GM23338 (cell line): ENCODE measurements at places on chromosomes 5 and 9.

DNA sequence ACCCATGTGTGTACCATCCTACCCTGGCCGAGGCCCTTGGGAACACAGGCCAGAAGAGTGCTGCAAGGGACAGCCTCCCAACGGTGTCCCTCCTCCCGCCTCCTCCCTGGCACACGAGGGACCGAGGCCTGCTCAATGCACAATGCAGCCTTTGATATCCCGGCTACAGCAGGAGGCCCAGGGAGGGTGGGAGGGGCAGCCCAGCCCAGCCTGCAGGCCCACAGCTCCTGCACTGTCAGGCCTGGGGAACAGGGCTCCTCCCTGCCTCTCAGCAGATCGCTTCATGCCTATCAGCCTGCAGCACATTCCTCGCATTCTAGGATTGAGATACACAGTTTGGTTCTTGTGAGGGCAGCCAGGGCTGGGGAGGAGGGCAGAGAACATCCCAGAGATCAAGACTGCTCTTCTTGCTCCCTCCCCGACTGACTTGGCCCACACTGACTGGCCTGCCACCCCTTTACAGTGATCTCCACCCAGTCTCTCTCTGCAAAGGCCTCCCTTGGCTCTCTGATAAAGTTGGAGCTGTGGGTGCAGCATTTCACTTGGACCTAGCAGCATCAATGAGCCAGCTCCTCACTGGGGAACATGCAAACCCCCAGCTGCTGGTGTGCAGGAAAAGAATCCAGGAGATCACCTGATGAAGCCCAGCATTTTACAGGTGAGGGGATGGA lies at the start of gene SH3TC2:
TSS of gene SH3TC2 (minus strand) at position 46 of the 671 bp plus-strand sequence. CDS start at position 6, 40 bp downstream.
- no peaks in the 10 kb centered on the region for H3K36me3 ChIP-seq
- DNase-seq, result peak; percentile 84
- peaks cover 7% of the 10 kb centered on the region; the same call in 1 of the 2 replicates for H3K4me1 ChIP-seq
- H3K4me3 ChIP-seq, result no peak within 1 kb of the TSS
- H3K27ac ChIP-seq, result no peak within 1 kb of the TSS

- H3K27ac ChIP-seq, result no peak overlapping the region
- peaks cover 10% of the 10 kb centered on the region; the same call in 1 of the 2 replicates for H3K36me3 ChIP-seq
- no peak for DNase-seq
- peak overlapping the region; percentile 27 for H3K4me3 ChIP-seq
Measured at GRCh38 chr5:160119905-160120266, 636 bp upstream of the PWWP2A start.

DNA sequence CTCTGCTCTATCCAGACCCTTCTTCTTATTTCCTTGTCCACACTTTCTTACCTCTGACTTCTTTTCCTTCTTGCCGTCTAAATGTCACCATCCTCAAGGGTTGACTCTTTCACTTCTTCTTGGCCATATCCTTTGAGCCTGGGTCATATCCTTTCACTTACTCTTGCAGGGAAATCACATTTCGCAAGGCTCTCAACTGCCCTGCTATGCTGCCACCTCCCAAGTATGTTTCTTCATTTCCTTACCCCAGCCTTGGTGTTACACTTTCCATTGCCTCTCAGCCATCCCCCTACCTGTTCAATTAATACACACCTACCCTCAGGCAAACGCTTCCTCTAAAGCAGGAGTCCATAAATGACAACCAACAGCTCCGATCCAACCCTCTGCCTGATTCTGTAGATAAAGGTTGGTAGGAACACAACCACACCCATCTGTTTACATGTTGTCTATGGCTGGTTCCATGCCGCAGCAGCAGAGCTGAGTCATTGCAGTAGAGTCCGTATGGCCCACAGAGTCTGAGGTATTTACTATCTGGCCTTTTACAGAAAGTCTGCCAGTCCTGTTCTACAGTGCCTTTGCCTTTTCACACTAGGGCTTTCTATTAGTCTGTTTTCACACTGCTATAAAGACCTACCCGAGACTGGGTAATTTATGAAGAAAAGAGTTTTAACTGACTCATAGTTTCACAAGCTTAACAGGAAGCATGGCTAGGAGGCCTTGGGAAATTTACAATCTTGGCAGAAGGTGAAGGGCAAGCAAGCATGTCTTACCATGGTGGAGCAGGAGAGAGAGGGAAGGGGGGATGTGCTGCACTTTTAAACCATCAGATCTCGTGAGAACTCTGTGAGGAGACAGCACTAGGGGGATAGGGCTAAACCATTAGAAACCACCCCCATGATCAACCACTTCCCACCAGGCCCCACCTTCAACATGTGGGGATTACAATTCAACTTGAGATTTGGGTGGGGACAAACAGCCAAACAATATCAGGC lies 97.9 kb downstream of the SV2C start:
- no peaks in the 10 kb centered on the region for H3K36me3 ChIP-seq
- no peak for DNase-seq
- H3K4me3 ChIP-seq, result no peak overlapping the region
- H3K27ac ChIP-seq, result no peak overlapping the region

DNA sequence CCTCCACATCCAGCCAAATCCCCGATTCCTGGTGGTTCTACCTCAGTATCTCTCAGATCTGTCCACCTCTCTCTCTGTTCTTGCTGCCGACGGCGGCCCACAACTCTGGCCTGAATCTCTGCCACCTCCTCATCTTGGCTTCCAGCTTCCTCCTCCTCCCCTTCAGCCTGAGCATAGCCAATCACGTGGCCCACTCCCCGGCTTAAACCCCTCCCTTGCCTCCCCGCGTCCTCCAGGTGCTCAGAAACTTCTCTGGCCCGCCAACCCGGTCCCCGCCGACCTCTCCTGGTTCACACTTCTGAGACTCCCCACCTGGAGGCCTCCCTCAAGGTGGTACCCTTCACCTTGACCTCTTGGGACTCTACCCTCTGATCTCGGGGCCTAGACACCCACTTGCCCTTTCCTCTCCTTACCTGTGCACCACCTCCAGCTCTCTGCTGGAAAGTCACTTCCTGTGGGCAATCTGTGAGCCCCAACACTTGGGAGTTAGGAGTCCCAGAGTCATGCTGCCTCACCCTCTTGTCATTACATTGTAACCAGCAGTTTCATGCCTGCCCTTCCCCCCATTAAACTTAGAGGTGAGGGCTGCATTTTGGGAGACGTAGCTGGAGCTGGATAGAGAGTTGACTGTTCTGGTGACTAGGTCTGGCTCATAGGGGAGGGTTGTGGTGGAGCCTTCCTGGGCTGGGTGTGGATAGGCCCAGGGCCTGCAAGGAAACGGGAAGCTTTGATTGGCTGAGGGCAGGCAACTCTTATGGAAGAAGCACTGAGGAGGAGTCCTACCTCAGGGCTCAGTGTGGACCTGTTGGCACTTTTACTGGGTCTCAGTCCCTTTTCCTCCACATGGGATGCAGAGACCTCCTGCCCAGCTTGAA lies 4.5 kb upstream of the SET start:
- no peaks in the 10 kb centered on the region; the same call in 1 of the 2 replicates for H3K36me3 ChIP-seq
- peak; percentile 91 for DNase-seq
- peaks cover 39% of the 10 kb centered on the region for H3K4me1 ChIP-seq
- no peaks in the 10 kb centered on the region for H3K27me3 ChIP-seq

- DNase-seq, result no peak
- no peaks in the 10 kb centered on the region for H3K27me3 ChIP-seq
- H3K4me1 ChIP-seq, result peaks cover 6% of the 10 kb centered on the region
- H3K27ac ChIP-seq, result no peak overlapping the region
- no peak overlapping the region for H3K4me3 ChIP-seq
- H3K36me3 ChIP-seq, result no peaks in the 10 kb centered on the region
Measured at GRCh38 chr5:179919487-179920060, 11.9 kb upstream of the TBC1D9B start.

GRCh38 chr5:68652534-68652965 lies 437.0 kb downstream of the PIK3R1 start:
- H3K4me3 ChIP-seq, result no peak overlapping the region
- H3K4me1 ChIP-seq, result no peaks in the 10 kb centered on the region

DNA sequence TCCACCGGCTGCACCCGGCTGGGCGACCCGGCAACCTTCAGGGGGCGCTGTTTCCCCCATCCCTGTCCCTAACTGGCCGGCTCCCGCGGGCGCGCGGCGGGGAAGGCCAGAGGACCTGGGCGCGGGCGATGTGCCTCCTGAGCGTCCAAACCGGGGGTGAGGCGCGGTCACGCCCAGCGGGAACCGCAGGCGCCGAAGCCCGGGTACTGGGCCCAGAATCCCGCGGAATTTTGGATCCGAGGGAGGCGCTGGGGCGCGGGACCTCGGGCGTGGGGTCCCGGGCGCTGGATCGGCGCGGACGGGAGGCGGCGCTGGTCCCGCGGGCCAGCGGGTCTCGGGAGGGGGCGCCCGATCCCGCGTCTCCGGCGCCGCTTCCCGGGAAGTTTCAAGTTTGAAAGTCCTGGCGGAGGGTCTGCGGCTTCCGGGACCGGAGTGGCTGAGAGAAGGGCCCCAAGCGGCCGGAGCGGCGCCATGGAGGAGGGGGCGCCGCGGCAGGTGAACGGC lies at the start of gene PKN3:
TSS of gene PKN3 (plus strand) at position 59 of the 504 bp plus-strand sequence. CDS start at position 472, 413 bp downstream.
- H3K36me3 ChIP-seq, result no peaks in the 10 kb centered on the region
- H3K4me3 ChIP-seq, result peak within 1 kb of the TSS; percentile 83
- H3K27me3 ChIP-seq, result no peaks in the 10 kb centered on the region; the same call in 1 of the 2 replicates
- H3K27ac ChIP-seq, result 0 out of 2 replicates have a peak within 1 kb of the TSS, but pooled peaks have one; percentile 39
- peak; percentile 96 for DNase-seq

- no peaks in the 10 kb centered on the region for H3K4me1 ChIP-seq
- no peak overlapping the region for H3K4me3 ChIP-seq
- no peak overlapping the region for H3K27ac ChIP-seq
- peaks cover 44% of the 10 kb centered on the region; the same call in 1 of the 2 replicates for H3K36me3 ChIP-seq
Measured at GRCh38 chr9:131153595-131153994, 28.2 kb downstream of the NUP214 start.

DNA sequence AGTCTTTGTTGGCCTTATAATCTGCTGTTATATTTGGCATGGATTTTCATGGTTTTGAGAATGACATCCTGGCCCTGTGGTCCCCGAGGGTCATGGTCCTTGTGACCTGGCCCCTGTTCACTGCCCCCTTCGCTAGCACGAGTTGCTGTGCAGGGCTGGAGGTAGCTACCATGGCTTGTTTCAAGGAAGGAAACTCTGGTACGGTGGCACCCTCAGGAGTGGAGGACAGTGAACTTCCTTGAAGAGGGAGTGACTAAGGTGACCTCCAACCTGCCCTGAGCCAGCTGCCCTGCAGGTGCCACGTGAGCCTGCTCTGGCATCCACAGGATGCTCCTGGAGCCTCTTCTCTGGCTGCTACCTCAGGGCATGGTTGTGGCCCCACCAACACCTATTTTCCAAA lies 62.1 kb downstream of the MTAP start:
- DNase-seq, result no peak
- H3K36me3 ChIP-seq, result peaks cover 56% of the 10 kb centered on the region
- H3K4me3 ChIP-seq, result no peak overlapping the region

DNA sequence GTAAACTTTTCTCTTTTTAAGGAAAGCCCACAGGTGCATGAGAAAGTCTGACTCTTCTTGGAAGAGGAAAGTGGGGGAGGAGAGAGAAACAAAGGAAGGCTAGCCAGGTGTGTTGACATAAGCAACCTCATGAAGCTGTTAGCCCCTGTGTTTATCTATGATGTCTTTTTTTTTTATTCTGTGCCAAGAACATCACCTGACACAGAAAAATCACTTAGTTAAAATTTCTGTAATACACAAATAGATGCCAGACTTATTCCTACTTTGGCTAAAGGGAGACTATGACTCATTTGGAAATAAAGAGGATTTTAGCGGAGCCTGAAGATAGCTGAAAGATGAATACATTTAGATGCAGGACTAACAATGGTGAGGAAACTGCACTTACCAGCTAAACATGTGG lies 58.3 kb downstream of the BAAT start:
- H3K4me1 ChIP-seq, result peaks cover 10% of the 10 kb centered on the region; the same call in 1 of the 2 replicates
- H3K27ac ChIP-seq, result peak overlapping the region; percentile 65; the same call in 1 of the 2 replicates
- no peak for DNase-seq

GRCh38 chr9:126565336-126566128 lies 48.2 kb upstream of the LMX1B start:
- no peak for DNase-seq
- no peaks in the 10 kb centered on the region for H3K4me1 ChIP-seq
- H3K27me3 ChIP-seq, result no peaks in the 10 kb centered on the region
- H3K27ac ChIP-seq, result no peak overlapping the region
- no peak overlapping the region for H3K4me3 ChIP-seq

DNA sequence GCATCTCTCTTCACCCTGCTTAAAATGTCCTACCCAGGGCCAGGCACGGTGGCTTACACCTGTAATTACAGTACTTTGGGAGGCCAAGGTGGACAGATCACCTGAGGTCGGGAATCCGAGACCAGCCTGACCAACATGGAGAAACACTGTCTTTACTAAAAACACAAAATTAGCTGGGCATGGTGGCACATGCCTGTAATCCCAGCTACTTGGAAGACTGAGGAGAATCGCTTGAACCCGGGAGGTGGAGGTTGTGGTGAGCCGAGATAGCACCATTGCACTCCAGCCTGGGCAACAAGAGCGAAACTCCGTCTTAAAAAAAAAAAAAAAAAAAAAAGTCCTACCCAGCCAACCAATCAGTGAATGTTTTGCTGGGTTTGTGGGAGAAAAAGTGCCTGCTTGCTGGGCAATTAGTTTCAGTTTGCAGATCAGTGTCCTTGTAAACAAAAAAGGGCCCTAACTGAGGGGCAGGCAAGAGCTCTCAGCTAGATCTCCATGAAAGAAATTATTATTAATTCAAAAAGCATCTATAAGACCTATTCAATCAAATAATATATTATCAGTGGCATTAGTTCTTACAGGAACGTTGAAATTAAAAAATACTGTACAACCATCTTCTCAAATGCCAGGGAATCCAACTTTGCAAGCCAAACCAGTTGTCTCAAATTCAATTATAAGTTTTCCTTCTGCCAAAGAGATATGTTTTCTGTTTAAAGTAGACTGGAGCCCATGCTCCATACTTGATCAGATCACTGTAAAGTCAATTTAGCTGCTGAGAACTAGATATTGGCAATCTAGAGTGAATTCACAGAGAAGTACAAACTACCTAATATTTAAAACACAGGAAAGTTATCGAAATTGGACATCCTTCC lies 3.9 kb downstream of the MEGF9 start:
- H3K4me1 ChIP-seq, result peaks cover 4% of the 10 kb centered on the region; the same call in 1 of the 2 replicates
- H3K27me3 ChIP-seq, result peaks cover 24% of the 10 kb centered on the region
- H3K36me3 ChIP-seq, result no peaks in the 10 kb centered on the region
- H3K27ac ChIP-seq, result no peak overlapping the region

- H3K27ac ChIP-seq, result no peak overlapping the region
- no peak overlapping the region for H3K4me3 ChIP-seq
- H3K4me1 ChIP-seq, result peaks cover 20% of the 10 kb centered on the region; the same call in 1 of the 2 replicates
- no peak for DNase-seq
Measured at GRCh38 chr9:86598411-86599239, 244.4 kb upstream of the TUT7 start.

DNA sequence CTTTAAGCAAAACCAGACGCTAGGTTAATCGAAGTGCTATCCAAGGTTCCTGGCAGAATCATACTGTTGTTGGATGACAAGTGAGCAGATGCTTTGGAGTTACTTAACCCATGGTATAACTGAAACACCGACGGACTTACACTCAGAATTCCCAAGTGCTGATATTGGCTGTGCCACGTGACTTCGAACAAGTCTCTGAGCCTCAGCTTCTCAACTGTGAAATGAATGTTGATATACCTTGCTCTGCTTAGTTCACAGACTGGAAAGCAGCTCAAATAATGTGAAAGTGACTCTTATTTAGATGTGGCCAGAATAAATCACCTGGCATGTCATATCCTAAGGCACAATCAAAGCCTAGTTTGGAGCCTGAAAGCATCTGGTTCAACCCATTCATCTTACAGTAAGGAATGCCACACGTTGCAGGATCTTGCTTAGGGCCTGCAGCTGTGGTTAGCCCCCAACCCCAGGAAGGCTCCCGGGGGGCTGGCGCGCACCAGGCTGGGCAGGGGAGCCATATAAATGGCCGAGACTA lies 759 bp downstream of the GEMIN5 start:
- H3K4me1 ChIP-seq, result peaks cover 14% of the 10 kb centered on the region
- H3K36me3 ChIP-seq, result peaks cover 7% of the 10 kb centered on the region; the same call in 1 of the 2 replicates
- 0 out of 2 replicates have a peak overlapping the region, but pooled peaks have one; percentile 46 for H3K27ac ChIP-seq
- H3K4me3 ChIP-seq, result peak overlapping the region; percentile 97
